NCI-H226 (cell line): ENCODE measurements at places on chromosomes 7 and 10.

DNA sequence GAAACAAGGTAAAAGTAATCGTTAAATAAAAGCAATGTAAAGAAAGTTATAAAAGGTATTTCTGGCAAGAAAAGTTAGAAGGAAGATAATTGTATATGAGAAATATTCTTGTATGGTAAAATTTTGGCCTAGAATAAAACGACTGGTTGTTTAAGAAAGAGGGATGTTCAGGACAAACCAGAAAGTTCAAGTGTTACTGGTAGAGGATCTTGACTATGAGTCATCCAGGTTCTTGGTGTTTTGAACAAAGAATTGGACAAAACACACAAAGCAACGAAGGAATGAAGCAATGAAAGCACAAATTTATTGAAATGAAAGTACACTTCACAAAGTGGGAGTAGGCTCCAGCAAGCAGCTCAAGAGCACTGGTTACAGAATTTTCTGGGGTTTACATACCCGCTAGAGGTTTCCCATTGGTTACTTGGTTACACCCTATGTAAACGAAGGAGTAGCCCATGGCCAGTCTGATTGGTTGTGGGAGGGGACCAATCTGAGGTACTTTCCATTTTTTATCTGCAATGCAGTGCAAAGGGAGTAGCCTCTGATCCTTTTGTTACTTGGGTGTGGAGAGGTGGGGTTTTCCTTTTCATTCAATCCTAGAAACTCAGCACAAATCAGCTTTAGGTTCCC, 22.4 kb upstream of the GARS1 start:
- DNase-seq = no peak

GRCh38 chr7:30184791-30185487, 50.2 kb downstream of the MTURN start:
- no peak for DNase-seq

GRCh38 chr7:74656441-74656836, 1.1 kb upstream of the GTF2I start:
- no peak for DNase-seq

DNA sequence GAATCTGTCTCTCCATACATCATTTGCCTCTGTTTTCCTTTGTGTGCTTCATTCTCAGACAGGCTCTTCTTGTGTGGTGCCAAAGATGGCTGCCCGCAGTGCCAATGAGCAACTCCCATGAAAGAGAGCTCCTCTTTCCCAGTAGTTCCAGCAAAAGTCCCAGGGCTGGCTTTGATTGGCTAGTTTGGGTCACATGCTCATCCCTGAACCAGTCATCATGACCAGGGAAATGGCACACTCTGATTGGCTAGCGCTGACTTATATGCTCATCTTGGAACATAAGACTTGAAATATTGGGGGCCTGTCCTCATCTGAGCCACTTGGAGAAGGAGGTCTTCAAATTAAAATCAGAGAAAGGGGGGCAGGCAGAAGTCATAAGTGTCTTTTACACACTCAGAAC, 112.7 kb downstream of the CDH23 start:
- no peak for DNase-seq

- DNase-seq = peak; percentile 58
Measured at GRCh38 chr7:16563281-16564022, 36.8 kb downstream of the LRRC72 start.

DNA sequence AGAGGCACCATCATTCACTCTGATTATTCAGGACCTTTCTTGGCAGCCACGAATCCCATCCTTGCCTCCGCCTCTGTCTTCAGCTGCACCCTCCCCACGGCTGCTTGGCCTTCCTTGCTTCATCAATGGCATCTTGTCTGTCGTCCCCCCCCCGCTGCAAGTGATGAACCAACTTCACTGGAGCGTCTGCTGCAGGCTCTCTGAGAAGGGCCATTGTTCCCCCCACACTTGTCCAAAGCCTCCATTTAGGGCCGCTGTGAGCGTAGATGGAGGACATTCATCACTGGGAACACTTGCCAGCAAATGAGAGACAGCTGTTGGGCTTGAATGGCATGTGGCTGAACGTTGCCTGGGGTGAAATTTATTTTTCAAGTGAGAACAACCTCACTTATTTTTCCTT, 20.1 kb downstream of the AFAP1L2 start:
- DNase-seq = no peak

GRCh38 chr10:95976362-95977229, 66.8 kb upstream of the CCNJ start:
- DNase-seq = no peak

DNA sequence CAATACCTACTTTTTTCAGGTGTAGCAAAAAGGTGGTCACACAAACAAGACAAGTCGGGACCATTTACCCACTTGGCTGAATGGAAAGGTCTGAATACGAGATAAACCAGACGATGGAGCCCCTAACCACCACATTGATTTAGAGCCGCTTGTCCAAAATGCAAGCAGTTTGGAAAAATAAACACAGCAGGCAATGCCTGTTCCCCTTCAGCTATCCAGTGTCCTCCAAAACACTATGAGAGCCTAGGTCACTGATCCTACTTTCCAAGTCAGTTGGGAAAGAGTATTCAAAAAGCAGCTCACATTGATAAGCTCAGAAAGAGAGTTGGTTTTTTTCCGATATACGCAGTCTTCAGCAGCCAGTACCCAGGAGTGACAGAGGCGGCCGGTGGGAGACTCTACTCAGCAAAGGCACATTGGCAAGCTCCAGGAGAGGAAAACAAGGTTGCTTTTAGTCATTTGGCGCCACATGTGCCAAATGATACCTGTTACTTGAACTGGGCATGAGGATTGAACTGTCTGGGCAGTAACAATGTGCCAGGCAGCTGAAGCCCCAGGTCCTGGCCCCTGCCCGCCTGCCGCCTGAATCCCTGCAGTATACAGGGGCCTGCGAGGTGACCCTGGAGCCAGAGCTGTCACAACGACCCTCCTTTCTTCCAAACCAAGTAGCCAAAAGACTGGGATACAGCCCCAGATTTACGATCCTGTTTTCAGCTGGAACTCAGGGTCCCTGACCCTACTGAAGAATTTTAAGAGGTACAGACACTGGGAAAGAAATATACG, 109.8 kb downstream of the PIP4K2A start:
- DNase-seq = no peak

- no peak for DNase-seq
Measured at GRCh38 chr7:16592395-16592794, 53.2 kb downstream of the ANKMY2 start.

GRCh38 chr10:78752221-78752620, 316.5 kb upstream of the ZMIZ1 start:
- no peak for DNase-seq

DNA sequence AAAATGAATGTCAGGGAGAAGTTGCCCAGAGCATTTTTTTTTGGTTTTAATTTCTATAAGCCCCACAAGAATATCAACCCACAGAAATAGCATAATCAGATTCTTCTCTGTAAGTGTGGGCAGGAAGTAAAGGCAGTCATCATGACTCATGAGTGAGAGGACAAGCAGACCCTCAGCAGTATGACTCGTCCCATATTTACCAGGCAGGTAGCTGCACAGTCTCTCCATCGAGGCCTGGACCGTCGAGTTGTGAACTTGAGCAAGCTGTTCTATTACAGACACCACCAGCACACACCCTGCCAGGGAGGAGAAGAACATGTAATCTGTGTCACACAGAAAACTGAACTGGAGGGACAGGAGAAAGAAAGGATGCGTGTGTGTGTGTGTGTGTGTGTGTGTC, 37.8 kb downstream of the AOAH start:
- DNase-seq = peak; percentile 53

DNA sequence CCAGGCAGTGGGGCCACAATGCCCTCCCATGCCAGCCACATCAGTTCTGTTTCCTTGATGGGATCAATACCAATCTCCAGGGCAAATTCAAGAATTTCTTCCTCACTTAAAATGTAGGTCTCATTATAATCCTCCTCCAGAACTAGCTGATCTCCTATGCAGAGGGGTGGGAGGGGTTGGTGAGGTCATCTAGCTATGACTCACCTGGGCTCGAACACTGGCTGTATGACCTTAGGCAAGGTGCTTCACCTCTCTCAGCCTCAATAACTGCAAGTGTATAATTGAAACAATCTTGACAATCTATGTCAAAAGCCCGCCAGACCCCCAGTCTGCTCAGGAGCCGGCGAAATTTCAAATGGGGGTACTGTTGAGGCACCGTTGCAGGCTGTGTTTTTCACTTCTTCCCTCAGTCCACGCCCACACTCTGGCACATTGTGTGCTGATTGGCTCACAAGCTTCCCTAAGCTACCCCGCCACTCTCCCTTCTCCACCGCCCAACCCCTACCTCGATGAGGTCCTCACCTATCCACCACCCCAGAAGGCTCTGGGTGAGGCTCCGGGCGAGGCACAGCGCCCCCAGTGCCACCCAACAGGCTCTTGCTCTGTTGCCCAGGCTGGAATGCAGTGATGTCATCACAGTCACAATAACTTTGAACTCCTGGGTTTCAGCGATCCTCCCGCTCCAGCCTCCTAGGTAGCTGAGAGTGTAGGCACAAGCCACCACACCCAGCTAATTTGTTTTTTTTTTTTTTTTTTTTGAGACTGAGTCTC, 70.5 kb downstream of the ZNF22 start:
- no peak for DNase-seq

DNA sequence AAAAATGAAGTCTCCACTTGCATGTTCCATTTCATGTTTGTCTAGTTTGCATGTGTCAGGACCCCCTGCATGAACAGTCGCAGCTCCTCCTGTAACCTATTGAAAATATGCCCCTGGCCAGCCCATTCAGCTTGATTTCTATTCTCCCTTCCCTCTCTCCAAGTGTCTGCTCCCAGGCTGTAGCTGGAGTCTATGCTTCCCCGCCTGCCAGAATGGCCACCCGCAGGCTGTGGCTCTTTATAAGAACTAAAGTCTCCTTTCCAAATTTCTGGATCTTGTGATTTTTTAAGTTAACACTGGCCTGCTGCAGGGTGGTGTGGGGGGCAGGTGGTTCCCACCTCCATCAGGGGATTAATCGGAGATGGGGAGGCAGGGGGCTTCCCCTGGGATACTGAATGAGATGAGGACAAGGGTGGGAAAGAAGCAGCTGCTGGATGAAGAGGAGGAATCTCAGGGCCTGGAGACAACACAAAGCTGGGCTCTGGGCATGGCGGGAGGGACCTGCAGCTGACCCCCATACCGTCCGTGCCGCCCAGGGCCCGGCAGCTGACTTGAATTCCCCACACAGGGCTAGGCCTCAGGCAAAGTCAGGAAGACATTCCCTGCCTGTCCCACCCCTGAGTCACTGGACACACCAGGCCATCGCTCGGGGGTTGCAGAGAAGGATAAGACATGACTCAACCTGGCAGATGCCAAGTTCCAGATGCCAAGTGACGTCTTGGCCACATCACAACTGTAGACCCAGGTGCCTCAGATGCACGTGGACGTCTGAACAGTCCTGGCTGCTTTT, 399.5 kb upstream of the FOXK1 start:
- DNase-seq = peak; percentile 98

DNA sequence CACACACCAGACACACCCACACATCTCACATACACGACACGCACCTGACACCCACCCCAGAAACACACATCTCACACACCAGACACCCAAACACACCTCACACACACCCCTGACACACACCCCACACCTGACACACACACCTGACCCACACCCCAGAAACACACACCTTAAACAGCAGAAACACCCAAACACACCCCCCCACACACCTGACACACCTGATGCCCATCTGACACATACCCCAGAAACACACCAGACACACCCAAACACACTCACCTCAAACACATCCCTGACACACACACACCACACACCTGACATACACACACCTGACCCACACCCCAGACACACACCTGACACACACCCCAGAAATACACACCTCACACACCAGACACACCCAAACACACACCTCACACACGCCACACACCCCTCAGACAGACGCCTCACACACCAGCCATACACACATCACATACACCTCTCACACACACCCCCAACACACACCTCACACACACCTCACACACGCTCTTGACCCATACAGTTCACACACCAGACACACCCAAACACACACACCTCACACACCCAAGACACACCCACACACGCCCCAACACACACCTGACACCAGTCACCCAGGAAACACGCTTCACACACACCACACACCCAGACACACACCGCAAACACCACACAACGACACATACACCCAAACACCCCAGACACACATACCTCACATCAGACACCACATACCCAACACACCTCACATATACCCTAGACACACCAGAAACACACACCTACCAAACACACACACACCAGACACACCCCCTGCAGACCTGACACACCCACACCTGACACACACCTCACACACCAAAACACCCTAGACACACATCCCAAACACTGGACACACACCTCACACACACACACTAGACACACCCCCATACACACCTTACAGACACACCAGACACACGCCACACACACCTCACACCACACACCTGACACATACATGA, 1.7 kb upstream of the CALY start:
- DNase-seq = no peak

DNA sequence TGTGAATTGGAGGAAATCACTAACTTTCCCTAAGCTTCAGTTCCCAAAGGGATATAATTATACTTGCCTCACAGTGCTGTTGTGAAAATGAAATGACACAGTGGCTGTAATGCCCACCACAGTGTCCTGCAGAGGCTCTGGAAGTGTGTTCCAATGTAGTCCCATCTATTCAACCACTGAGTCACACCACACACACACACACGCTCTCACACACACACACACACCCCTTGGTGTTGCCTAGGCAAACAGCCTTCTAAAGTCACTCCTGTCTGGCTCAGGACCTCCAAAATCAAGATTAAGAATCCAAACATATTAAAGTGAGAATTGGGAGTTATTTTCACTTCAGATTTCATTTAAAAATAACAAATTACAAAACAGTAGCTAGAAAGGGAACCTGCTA, 73.3 kb downstream of the NRCAM start:
- DNase-seq = no peak

- DNase-seq = no peak
Measured at GRCh38 chr10:10530313-10530712, 487.4 kb upstream of the CELF2 start.

- no peak for DNase-seq
Measured at GRCh38 chr10:77825965-77826364, 100.6 kb downstream of the DLG5 start.

DNA sequence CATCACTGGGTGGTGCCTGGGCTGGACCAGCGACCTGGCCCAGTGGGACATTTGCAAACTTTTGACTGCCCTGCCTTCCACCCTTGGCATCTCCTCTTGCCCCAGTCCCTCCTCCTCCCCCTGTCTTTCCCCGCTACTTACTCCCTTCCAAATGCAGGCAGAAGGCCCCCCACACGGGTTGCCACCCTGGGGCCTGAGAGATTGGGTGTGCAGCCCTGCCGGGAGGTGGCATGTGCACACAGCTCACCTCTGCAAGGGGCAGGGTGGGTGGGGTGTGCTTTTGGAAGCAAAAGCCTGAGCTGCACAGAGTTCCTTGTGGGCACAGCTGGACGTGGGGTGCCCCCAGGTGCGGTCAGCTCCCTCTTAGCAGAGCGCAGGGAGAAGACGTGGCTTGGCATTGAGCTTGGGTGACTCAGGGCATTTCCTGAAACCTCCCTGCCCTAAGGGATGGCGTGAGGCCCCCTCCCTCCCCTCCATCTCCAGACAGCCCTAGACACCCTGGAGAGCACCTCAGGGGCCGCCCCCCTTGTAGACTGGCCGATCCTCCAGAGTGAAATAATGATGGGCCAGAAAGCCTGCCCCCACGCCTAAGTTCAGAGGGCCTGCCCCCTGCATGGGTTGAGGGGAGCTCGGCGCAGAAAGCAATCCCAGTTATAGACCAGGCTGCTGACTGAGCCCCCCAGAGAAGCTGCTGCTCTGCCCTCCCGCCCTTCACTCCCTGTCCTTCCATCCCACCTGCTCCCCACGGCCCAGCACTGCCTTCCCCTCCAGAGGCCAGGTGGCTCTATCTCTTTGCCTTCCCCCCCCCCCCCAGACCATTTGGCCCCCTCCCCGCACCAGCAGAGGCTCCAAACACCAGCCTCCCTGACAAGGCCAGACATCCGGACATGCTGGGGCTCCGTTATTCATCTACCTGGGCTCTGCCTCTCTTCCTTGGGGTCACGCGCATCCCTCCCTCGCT, 2.3 kb upstream of the SHH start:
- DNase-seq = peak; percentile 9
